Gastrocnemius medialis (tissue), 4 donors: ENCODE measurements at places on chromosomes 11 and 22. TPM values are rescaled to one million over a fixed set of nuclear protein-coding genes. Genes with fewer than 3 reads are reported as not detected.
A peak's percentile ranks its signal among the peaks of the same experiment; 100 is the strongest.

LMO1 gene
- total RNA-seq = 2.4 TPM

CDC42EP2 gene
- 5.9 TPM for total RNA-seq

RAB30 gene
- 57.1 TPM for total RNA-seq

- H3K4me3 ChIP-seq = no peak overlapping the region
- no peaks in the 10 kb centered on the region for H3K4me1 ChIP-seq
- DNase-seq = no peak
- H3K27me3 ChIP-seq = no peaks in the 10 kb centered on the region
- no peak overlapping the region for H3K27ac ChIP-seq
- H3K36me3 ChIP-seq = no peaks in the 10 kb centered on the region
Measured at GRCh38 chr11:123838659-123839058, 32.5 kb upstream of the OR6M1 start.

GRCh38 chr11:5524756-5525155 is 8.3 kb upstream of the UBQLNL start:
- H3K36me3 ChIP-seq = no peaks in the 10 kb centered on the region
- no peak for DNase-seq
- H3K27me3 ChIP-seq = no peaks in the 10 kb centered on the region

DNA sequence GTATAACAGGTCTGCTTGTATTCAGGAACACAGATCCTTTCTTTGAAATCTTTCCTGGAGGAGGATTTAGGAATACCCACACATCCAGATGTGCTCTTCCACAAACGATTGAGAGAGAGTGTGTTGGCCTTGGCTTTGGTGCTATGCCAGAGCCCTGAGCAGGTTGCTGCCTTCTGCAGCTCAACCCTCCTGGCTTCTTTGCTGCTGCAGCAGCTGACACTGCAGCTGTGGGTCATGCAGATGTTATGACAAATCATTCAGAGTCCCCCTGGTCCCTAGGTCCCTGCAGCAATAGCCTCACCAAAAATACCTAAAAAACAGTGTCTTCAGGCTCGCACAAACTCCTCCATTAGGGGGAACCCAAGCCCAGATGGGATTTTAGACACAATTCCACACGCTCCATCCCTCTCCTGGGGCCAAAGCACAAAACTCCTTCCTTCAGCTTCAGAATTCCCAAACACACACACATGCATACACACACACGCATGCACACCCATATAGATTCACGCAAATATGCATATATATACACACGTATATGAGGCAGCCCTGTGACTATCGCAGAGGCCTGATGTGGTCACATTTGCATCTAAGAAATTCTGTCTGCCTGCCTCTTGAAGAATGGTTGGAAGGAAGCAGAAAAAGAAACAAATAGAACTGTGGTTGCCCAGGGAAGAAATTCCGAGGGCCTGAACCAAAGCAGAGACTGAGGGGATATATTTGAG is 35.4 kb downstream of the SLN start:
- no peak overlapping the region for H3K27ac ChIP-seq
- H3K36me3 ChIP-seq = no peaks in the 10 kb centered on the region
- no peaks in the 10 kb centered on the region for H3K4me1 ChIP-seq
- H3K27me3 ChIP-seq = no peaks in the 10 kb centered on the region
- DNase-seq = no peak

CLDN5 gene
- total RNA-seq = 75.3 TPM

IRAG1 gene
- total RNA-seq = 2.8 TPM

- no peak overlapping the region for H3K27ac ChIP-seq
- no peak overlapping the region for H3K4me3 ChIP-seq
- peaks cover 23% of the 10 kb centered on the region for H3K27me3 ChIP-seq
- no peak for DNase-seq
- H3K36me3 ChIP-seq = no peaks in the 10 kb centered on the region
- H3K4me1 ChIP-seq = no peaks in the 10 kb centered on the region
Measured at GRCh38 chr11:77035580-77035979, 1.4 kb downstream of the B3GNT6 start.

- peaks cover 10% of the 10 kb centered on the region for H3K4me1 ChIP-seq
- DNase-seq = no peak
- H3K4me3 ChIP-seq = no peak overlapping the region
- H3K36me3 ChIP-seq = peaks cover 18% of the 10 kb centered on the region
- H3K27me3 ChIP-seq = no peaks in the 10 kb centered on the region
- H3K27ac ChIP-seq = no peak overlapping the region
Measured at GRCh38 chr22:50513175-50513574, 5.2 kb downstream of the NCAPH2 start.

DNA sequence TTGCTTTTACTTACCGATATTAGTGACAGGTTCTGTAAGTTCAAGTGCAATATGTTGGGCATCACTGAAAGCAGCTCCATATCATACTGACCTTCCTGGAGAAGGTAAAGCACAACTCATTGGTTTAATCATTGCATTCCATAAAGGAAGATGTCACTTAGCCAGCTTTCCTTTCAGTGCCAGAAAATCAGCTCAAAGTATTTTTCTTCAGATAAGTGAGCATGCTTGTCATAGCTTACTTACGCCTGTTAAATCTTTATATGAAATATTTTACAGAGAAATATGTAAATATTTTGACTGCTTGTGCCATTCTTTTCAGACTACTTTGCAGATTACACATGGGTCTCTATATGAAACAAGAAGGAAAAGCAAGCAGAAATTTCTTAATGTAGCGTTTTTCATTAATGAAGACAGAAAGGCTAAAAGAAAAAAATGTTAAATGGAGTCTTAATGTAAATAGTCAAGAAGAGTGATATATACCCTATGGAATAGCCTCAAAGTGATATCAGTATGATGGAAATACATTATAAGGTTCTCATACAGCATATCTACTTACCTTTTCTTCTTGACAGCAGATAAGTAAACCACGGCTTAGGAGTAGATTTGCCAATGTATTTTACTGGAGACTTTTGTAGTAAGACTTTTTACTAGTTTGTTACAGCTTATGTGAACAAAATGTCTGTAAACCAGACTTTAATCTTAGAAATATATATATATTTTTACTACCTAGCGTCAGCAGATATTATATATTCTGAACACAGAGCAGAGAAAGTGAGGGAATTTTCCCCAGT is 649.7 kb downstream of the METTL15 start:
- no peak for DNase-seq
- H3K4me3 ChIP-seq = no peak overlapping the region
- H3K4me1 ChIP-seq = no peaks in the 10 kb centered on the region
- H3K36me3 ChIP-seq = no peaks in the 10 kb centered on the region

AHNAK gene
- total RNA-seq = 467 TPM

ADAMTS15 gene
- 1.2 TPM for total RNA-seq

- DNase-seq = no peak
- H3K27me3 ChIP-seq = no peaks in the 10 kb centered on the region
- H3K36me3 ChIP-seq = no peaks in the 10 kb centered on the region
- H3K4me1 ChIP-seq = no peaks in the 10 kb centered on the region
Measured at GRCh38 chr11:26231252-26231661, 100.7 kb upstream of the ANO3 start.

GRCh38 chr11:107710301-107710700 is 1.6 kb downstream of the SLN start:
- no peaks in the 10 kb centered on the region for H3K27me3 ChIP-seq
- H3K4me3 ChIP-seq = peak overlapping the region; percentile 61
- DNase-seq = no peak
- peak overlapping the region; percentile 83 for H3K27ac ChIP-seq
- no peaks in the 10 kb centered on the region for H3K36me3 ChIP-seq
- peaks cover 49% of the 10 kb centered on the region for H3K4me1 ChIP-seq

RCOR2 gene
- total RNA-seq = 0.31 TPM

- H3K27me3 ChIP-seq = no peaks in the 10 kb centered on the region
- no peaks in the 10 kb centered on the region for H3K36me3 ChIP-seq
- peak overlapping the region; percentile 83 for H3K27ac ChIP-seq
- H3K4me3 ChIP-seq = no peak overlapping the region
- H3K4me1 ChIP-seq = peaks cover 20% of the 10 kb centered on the region
Measured at GRCh38 chr11:47415949-47416472, 7.6 kb downstream of the SLC39A13 start.

DNA sequence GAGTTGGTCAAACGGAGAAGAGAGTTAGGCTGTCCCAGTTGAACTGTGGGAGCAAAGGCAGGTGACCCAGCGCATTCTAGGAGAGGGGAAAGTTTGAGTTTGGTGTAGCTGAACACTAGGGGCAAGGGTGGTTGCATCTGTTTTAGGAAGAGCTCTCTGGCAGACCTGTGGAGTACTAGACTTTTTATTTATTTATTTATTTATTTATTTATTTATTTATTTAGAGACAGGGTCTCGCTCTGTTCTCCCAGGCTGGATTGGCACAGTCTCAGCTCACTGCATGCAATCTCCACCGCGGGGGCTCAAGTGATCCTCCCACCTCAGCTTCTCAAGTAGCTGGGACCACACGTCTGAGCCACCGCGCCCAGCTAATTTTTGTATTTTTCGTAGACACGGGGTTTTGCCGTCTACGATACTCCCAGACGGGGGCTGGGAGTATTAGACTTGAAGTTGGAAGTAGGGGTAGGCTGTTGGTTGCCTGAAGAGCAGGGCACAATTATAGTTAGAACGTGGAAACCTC is 950 bp upstream of the ACER3 start:
- DNase-seq = no peak
- H3K4me3 ChIP-seq = no peak overlapping the region
- peaks cover 16% of the 10 kb centered on the region for H3K4me1 ChIP-seq
- H3K27ac ChIP-seq = peak overlapping the region; percentile 95

DNA sequence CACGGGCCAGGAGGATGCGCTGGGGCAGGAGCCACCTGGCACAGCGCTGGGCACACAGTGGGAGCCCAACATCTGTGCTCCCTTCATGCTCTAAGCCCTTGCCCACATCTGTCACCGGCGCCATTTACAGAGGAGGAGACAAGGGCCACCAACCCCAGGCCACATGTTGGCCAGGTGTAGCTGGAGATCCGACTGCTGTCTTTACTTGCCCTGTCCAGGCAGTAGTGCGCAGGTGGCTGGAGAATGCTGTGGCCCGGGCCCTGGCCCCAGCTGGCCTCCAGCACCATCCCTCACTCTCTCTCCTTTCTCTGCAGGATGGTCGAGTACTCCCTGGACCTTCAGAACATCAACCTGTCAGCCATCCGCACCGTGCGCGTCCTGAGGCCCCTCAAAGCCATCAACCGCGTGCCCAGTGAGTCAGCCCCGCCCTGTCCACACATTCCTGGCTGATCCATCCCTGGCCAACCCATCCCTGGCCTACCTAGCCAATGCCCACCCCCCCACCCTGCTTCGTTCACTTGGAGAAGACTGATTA is 48.5 kb downstream of the CACNA1I start:
- H3K36me3 ChIP-seq = no peaks in the 10 kb centered on the region
- H3K27me3 ChIP-seq = peaks cover 25% of the 10 kb centered on the region
- H3K4me1 ChIP-seq = no peaks in the 10 kb centered on the region
- DNase-seq = no peak
- no peak overlapping the region for H3K27ac ChIP-seq

DNA sequence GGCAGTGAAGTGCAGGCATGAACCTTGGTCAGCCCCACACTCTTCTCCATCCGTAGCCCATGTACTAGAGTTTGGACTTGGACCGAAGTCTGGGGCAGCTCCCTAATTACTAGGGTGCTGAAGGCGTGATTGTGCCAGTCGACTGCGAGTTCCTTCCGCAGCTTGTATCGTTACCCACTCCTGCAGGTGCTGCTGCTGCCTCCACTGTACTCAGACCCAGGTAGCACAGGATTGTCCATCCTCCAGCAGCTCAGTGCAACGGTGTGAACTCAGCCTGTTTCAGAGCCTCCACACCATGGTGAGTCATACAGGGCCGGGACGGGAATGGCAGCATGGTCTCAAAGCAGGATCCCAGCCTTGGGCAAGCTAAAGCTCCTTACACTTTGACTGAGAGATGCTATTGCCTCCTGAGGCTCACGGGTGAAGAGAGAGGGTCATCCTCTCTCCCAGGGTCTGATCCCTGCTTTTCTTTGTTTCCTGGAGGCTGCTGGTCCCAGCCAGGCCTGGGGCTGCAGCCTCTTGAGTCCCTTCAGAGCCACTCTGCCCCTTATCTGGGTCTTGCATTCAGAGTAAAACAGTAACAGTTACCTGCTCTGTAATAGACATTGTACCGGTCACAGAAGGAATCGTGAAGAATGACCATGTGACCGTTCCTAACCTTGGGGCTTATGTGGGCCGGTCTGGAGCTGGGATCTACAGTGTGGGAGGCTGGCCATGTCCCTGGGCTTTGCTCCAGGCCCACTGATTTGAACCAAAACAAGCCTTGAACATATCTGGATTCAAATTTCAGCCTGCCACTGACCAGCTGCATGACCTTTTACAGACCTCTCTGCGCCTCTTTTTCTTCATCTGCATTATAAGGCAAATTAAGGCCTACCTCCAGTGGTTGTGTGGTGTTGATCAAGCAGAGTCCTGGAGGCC is 1.7 kb downstream of the TKFC start:
- no peaks in the 10 kb centered on the region for H3K27me3 ChIP-seq
- DNase-seq = no peak
- peaks cover 27% of the 10 kb centered on the region for H3K4me1 ChIP-seq
- H3K36me3 ChIP-seq = peaks cover 13% of the 10 kb centered on the region
- H3K27ac ChIP-seq = no peak overlapping the region

DNA sequence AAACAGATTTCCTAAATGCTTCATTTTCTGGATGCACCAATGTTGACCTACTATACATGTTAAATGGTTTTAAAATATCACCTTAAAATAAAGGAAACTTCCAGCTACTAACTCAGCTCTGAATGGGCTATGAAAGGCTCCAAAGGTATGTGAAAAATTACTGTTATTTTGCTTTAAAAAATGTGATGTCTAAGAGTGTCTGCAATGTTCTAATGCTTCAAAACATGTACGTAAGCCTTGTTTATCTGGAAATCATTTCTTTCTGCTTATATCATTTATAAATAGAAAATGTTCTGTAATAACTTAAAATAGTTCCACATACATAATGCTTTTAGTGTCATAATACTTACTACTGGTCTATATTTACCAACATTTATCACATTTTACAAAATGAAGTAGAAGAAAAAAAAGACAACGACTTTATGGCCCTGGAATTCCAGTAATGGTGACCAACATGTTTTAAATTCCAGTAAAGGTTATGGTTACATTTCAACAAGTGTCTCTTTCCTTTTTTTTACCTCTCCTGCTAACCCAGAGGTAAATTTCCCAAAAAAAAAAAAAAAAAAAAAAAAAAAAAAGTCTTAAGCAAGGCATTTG is 2.5 kb downstream of the BDNF start:
- DNase-seq = no peak
- no peaks in the 10 kb centered on the region for H3K27me3 ChIP-seq
- H3K4me1 ChIP-seq = peaks cover 20% of the 10 kb centered on the region
- H3K4me3 ChIP-seq = no peak overlapping the region
- H3K27ac ChIP-seq = no peak overlapping the region

DNA sequence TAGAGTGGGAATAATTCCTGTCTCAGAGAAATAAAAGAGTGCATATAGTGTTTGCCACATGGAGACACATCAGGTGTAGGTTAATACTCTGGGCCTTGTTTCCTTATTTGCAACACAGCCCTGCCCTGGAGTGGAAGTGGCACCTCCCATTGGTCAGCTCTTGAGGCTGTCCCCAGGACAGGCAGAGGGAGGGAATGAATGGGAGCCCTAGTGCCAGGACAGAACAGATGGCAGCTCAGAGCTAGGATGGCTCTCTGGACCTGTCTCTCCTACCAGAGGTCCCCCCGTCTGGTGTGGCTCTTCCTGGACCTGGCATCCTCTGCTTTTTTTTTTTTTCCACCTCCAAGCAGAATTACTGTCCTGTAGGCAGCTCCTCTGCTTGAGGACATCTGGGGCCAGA is 35.6 kb downstream of the LIMK2 start:
- H3K27ac ChIP-seq = no peak overlapping the region
- H3K4me3 ChIP-seq = peak overlapping the region; percentile 55
- no peak for DNase-seq
- peaks cover 35% of the 10 kb centered on the region for H3K4me1 ChIP-seq
- H3K27me3 ChIP-seq = no peaks in the 10 kb centered on the region
- no peaks in the 10 kb centered on the region for H3K36me3 ChIP-seq

GRCh38 chr22:23062616-23063538 is 7.4 kb upstream of the GNAZ start:
- H3K27ac ChIP-seq = no peak overlapping the region
- no peak for DNase-seq
- no peaks in the 10 kb centered on the region for H3K36me3 ChIP-seq
- H3K4me3 ChIP-seq = no peak overlapping the region
